ENCODE measurements at places on chromosomes 5 and 9.
A peak's percentile ranks its signal among the peaks of the same experiment; 100 is the strongest.

DNA sequence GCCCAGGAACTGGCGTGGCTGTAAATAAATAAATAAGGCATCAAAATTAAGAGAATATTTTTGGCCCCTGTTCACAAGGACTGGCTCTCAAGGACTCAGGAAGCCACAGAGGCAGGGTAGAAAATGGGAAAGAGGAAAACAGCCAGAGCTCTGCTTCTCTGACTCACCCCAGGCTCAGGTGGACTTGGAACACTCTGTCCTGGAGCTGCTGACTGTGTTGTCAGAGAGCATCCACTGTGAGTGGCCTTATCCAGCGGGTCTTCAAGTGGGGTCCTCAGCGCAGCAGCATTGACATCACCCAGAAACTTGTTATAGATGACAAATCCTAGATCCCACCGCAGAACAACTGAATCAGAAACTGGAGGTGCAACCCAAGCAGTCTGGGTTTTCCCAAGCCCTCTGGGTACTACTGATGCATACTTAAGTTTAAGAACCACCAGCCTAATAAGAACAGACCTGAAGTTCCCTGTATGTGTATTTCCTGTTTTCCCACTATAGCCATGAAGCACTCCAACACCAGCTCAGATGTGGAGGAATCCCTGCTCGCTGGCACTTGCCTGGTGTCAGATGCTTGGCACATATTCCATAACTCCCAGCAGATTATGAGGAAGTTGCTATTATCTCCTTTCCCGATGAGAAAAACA lies 20.5 kb downstream of the ADRA1B start:
- DNase-seq = no peak

DNA sequence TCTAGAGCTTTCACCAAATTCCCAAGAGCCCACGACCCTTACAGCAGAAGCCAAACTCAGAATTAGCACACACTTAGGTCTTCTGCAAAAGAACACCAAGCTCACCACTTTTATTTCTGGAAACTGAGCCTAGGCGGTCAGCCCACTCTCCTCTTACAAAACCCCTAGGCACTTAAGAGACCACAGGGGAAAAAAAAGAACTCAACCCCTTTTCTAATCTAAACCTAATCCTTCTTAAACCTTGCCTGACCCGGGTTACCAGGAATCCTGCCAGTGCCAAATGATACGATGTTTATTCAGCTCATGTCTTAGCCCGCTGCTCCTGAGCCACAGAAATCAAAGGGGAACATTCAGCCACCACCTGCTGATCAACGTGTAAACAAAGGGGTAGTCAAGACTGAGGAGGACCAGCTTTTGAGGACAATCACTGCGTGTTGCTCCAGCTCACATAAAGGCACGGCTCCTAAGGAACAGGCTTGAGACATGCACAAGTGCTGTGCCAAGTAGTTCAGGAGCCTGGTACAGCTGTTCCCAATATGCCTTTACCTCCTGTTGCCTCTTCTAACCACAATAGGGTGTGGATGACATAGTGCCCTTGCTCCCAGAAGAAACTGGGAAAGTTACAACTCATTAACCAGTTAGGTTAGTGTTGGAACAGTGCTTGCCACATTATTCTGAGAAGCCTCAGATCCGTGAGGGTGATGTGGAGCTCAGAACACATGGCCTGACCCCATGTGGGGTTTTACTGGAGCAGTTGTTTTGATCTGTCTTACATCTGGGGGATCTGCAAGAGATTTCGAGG lies 49.3 kb downstream of the ZFAND5 start:
- DNase-seq = no peak

DNA sequence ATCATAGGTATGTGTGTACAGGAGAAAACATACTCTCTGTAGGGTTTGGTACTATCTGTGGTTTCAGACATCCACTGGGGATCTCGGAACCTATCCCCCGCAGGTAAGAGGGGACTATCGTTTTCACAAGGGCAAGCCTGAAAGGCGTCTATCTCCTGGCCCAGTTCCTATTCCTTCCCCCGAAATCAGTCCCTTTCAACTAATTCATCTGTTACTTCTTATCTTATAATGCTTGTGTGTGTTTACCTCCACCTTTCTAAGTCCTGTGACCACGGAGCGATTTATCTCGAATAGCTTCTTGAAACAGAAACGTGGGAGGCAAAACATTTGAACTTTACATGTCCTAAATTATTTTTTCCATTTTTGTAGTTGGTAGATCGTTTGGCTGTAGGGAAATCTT lies 11.4 kb downstream of the ABO start:
- no peak for DNase-seq

DNA sequence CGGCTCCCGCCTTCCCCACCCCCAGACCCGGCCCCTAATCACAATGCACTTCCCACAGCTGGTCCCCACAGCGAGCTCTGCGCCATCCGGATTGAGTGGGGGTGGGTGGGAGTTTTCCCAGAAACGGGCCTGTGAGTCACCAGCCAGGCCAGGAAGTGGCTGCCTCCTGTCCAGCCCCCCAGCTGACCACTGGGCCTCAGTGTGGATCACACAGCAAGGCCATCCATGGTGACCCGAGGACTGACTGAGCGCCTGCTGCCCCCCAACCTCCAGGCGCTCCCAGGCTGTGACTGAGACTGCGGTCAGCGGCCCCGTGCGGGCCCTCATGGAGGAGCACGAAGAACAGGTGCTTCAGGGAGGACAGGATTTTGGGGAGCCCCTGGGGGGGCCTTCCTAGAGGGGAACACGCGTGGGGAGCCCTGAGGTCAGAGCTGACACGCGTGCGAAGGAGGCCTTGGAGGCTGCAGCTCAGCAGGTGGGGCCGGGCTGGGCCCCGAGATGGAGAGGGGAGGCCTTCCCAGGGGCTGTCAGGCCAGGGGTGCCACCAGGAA lies 48.3 kb upstream of the EGFL7 start:
- DNase-seq = no peak

GRCh38 chr5:135249658-135250057 lies 149.4 kb downstream of the MACROH2A1 start:
- no peak for DNase-seq

- DNase-seq = peak; percentile 73
Measured at GRCh38 chr9:95508968-95509850, 7.6 kb downstream of the PTCH1 start.

DNA sequence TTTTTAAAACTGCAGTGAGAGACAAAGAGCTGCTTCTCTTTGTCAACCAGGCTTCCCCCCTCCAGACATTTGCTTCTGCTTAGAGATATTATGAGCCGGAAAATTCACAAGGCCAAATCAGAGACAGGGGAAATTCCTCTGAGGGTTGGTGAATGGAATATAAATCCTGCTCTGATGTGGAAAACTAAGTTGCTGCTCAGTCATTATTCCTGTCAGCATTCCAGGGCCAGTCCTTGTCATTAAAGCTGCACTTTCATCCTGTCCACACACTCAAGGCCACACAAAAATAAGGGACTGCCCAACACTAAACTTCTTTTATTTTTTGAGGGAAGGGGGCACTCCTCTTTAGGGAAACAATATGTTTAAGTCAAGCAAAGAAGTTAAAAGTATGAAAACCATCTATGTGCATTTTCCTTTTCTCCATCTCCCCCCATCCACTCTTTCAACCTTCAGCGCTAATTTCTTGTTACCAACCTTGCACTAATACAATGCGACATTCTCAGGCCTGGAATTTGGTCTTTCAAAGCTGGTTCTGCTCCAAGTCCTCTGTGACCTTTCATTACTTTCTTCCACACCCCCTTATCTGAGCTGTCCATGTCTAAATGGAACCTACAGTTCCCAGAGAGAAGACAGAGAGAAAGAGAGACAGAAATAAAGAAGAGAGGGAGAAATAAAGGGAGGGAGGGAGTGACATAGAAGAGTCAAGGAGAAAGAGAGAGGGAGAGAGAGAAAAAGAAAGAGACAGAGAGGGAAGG lies 118.9 kb upstream of the S1PR3 start:
- no peak for DNase-seq

GRCh38 chr5:179599100-179599499 lies 24.4 kb downstream of the HNRNPH1 start:
- no peak for DNase-seq

DNA sequence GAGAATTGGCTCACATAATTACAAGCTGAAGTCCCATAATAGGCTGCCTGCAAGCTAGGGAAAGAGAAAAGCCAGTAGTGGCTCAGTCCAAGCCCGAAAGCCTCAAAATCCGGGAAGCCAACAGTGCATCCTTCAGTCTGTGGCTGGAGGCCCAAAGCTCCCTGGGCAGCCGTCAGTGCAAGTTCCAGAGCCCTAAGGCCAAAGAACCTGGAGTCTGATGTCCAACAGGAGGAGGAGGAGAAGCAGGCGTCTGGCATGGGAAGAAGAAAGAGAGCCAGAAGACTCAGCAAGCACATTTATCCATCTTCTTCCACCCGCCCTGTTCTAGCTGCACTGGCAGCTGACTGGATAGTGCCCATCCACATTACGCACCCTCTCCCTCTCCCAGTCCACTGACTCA lies 213.4 kb downstream of the GAS1 start:
- no peak for DNase-seq

DNA sequence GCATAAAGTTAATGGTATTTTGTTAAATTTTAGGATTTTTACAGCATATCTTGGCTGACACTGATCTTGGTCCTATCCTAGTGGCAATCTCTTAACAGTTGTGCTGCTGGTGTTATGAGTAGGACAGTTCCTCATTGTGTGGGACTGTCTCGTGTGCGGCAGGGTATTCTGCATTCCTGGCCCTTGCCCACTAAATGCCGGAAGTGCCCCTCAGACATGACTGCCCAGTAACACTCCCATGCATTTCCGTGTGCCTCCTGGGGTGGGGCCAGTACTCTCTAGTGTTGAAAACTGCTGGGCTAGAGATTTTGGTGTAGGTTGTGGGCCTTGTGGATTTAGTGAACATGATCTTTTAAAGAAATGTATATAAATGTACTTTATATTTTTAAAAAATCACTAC lies 227.1 kb upstream of the DMRT1 start:
- DNase-seq = no peak

DNA sequence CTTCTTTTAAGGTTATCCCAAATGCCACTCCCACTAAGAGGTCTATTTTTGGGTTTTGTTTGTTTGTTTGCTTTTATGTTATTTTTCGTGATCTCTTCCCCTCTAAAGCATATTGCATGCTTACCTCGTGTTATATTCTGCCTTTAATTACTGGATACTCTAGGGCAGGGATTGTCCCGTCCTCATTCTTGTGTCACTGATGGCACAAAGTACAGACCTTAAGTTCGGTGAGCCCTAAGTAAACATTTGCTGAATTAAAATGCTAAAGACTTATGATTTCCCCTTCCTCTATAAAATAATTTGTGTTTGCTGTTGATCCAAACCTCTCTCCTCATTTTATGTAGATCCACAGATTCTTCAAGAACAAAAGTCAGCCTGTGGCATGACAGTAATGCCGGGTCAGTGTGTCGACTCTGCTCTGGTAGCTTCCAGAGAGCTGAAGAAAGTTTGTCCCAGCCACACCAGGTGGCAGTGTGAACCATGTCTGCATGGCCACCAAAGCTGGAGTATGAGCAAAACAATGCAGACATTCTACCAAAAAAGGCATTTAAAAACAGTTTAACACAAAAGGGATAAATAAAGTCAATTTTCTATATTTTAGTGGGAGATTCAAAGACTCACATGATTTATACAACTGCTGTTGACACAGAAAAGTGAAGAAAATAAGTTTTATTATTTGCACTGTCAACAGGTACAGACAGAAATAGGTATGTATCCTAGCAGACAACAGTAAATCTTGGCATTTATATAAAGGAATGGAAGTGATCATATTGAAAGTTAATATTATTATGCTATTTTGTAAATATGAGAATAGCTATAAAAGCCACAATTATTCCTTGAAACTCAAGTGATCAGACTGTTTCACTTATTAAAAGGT lies 17.9 kb upstream of the POC5 start:
- peak; percentile 6 for DNase-seq

DNA sequence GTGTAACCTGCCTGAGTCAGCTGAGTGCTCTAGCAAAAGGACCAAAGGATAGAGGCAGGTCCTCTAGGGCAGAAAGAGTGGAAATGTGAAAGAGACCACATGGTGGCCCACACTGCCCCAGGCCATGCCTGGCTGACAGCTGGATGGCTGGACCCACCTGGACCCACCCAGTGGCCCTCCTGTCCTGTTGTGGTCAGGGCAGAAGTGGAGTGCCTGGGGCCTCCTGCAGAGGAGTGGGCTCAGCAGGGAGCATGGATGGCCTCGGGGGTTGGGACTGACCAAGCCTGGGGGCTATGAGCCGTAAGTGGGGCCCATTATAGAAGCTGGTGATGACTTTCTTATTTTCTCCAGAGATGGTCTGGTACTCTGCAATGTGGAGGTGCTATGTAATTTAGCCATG lies 55.7 kb upstream of the FAM120AOS start:
- no peak for DNase-seq

- peak; percentile 39 for DNase-seq
Measured at GRCh38 chr5:75648712-75649111, 37.5 kb downstream of the ANKDD1B start.

GRCh38 chr9:78552802-78553201 lies 255.9 kb downstream of the PSAT1 start:
- no peak for DNase-seq

GRCh38 chr9:38207247-38207778 lies 138.3 kb upstream of the SHB start:
- no peak for DNase-seq

- no peak for DNase-seq
Measured at GRCh38 chr5:32627219-32627870, 42.0 kb downstream of the SUB1 start.

GRCh38 chr5:10559871-10560270 lies 4.0 kb upstream of the ANKRD33B start:
- DNase-seq = no peak

DNA sequence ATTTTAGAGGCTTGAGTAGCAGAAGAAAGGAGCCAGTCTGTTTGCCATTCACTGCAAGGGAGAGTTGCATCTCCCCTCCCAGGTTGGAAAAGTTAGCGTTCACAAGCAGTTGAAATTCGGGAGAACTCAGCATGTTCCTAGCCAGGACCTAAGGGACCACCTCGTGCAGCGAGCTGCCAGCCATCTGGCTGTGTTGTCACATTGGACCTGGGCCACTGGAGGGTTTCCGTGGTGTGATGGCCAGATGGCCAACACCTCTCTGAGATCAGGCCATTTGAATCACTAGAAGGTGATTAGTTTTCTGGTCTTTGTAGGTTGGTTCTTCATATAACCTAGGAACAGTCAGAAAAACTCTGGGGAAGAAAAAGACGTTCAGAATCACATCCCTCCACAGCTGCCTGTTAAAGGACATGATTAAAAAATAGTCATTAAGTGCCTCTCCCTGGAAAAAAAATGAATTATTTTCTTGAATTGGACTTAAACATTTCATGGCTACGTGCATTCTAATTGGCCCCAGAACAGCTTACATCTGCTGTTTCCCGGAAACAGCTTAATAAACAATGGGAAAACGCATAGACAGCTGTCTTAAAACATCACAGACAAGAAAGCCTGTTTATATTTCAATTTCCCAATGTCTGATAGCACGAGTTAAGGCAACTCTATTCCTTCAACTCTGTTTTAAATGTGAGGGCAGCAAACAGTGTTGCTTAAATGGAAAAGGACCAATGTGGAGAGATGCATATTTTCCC lies 303.9 kb downstream of the TENT4A start:
- no peak for DNase-seq

All from activated CD4-positive, alpha-beta T cell treated with anti-CD3 and anti-CD28 coated beads, Interleukin-2, amount 50 U/mL, for 16 hours (primary cell).